ENCODE measurements at places on chromosomes 5 and 9.

DNA sequence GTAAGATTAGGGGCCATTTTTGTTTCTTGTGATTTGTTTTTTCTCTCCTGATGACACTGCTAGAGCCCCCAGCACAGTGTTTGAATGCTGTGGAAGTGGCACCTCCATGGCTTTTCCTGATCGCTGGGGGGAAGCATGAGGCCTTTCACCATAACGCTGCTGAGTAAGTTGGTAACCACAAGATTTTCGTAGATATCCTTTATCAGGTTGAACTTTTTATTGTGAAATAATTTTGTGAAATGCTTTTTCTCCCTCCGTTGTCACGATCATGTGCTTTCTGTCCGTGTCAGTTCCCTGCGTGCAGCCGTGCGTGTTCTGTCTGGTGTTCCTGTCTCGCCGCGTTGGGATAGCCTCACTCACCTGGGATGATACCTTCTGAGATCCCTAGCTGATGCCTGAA, 59.4 kb downstream of the EHMT1 start:
- DNase-seq, result no peak

DNA sequence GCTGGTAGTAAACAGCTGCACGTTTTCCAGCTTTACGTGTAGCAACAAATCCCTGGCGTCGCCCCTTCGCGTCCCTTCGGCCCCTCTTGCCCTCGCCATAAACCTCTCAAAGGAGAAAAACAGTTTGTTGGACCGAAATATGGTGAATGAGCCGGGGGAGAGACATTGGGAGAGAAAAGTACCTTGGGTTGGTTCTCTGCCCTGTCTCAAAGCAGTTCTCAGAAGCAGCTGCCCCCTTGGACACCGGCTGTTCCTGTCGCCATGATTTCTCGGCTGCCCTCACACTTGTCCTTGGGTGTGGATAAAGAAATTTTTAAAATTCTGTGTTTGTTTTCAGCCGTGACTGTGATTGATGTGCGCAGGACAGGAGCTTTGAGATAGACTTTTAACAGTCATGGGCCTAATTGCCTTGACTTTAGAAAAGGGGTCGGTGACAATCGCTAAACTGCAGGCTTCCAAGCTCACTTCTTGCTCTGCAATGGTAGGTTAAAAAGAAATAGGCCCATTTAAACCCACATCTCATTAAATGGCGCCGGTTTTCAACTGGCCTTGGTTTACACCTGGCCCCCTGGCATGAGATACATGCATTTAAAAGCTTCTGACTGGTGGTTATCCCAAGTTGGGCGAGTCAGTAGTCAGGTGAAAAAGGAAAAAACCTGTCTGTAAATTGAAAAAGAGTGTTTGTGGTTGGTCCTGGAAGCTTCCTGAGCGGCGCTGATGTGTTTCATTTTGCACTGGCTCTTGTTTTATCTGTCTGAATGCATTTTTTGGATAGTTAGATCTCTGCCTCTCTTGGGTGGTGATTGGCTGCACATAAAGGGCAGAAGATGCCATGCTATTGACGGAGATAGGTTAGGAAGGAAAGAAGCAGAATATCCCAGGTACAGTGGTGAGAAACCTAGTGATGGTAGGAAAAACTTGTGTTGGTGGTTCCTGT, 983 bp downstream of the RCL1 start:
- DNase-seq, result peak; percentile 52

- peak; percentile 87 for DNase-seq
Observed at GRCh38 chr9:128117613-128118471, 9.7 kb downstream of the PTGES2 start.

DNA sequence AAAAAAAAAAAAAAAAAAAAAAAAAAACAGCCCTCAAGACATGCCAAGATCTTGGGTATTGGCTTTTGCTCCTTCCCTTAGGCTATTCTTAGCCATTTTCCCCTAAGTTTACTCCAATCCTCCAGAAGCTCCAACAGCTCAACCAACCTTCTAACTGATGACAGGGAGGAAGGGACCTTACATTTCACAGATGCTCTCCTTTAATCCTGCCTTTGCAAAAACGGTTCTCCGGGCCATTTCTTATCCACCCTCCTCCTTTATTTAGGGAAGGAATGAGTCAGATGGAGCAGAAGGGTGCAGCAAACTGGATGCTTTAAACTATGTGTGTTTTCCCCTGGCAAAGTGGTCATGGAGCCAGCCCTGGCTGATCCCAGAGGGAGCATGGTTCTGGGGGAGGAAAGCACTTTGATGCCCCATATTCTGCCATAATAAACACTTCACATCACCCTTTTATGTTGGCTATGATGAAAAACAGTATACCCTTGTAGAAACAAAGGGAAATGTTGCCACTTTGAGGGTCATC, 369.4 kb upstream of the DMAC1 start:
- no peak for DNase-seq

DNA sequence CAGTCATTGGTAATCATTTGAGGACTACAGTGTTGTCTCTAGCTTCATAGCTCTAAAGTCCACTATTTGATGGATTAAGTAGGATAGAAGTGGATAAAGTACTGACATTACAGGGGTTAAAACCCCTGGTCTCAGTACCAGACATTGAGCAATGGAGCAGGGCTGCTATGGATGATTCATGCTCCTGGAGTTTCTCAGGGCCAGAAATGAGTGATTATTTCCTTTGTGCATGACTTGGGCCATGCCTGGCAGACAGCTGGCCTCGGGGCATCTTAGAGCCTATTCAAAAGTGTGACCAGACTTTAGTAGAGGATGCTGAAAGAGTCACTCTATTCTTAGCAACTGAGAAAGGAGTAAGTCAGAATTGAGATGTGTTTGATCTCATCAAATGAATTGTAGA, 350.7 kb upstream of the TLE4 start:
- peak; percentile 21 for DNase-seq

- DNase-seq, result peak; percentile 80
Observed at GRCh38 chr5:159331093-159331973, 1.0 kb upstream of the IL12B start.

DNA sequence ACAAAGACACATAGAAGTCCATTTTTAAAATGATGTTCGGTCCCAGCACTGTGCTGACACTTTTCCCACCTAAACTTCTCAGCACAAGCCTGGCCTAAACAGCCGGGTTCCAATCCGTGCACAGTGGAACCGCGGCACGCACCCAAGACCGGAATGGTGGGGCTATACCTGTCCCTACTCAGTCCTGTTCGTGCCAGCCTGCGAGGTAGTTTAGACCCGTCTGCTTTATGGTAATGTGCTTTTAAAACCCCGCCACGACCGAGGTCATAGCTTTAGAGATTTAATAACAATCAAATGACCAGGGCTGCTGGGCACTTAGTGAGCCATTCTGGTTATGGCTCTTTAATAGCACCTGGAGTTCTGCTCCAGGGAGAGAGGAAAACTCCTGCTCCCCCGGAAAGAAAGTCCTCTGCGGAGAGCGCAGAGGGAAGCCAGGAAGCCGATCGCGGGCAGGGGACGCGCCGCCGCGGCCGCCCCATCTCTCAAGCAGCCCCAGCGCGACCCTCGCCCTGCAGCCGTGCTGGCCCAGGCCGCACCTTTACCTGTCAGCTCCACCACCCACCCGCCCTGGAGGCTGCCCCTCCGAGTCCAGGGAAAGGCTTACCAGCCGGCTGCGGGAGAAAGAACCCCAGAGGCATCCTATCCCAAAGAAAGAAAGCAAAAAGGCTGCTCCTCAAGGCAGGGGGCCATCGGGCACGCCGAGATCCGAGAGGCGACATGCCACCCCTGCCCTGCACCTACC, 511 bp downstream of the ARL15 start:
- DNase-seq, result peak; percentile 85

DNA sequence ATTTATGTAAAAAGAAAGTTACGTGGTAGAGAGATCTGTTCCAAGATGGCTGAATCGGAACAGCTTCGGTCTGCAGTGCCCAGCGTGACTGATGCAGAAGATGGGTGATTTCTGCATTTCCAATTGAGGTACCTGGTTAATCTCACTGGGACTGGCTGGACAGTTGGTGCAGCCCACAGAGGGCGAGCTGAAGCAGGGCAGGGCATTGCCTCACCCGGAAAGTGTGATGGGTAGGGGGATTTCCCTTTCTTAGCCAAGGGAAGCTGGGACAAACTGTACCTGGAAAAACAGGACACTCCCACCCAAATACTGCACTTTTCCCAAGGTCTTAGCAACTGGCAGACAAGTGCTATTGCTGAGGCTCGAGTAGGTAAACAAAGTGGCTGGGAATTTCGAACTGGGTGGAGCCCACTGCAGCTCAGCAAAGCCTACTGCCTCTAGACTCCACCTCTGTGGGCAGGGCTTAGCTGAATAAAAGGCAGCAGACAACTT, 13.1 kb upstream of the HSD17B4 start:
- no peak for DNase-seq

DNA sequence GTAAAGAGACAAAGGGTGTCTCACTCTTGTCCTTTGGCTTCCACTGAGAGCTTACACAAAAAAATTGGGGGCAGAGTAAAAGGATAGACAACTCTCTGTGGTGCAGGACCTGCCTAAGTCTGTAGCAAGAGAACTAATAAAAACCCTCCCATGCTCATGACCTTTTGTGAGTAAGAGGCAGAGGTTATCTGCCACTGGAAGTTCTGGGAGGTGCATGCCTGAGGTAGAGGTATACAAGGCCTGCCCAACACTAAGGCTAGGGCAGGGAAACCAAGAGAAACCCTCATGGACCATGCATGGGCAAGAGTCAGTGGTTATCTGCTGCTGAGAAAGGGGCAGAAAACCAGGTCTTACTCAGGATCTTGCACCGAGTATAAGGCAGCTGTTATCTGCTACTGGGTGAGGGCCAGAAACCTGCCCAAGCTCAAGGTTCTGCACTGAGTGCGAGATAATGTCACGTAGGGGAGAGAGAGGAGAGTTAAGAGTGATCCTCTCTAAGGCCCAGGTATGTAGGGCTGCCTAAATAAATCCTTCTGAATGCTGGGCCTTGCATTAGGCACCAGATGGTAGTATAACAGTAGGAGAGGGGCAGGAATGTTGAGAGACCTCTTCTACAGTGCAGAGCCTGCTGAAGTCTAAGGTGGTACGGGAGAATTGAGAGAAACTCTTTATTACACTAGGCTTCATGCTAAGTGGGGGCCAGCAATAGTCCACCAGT, 143.4 kb downstream of the MACROH2A1 start:
- no peak for DNase-seq

DNA sequence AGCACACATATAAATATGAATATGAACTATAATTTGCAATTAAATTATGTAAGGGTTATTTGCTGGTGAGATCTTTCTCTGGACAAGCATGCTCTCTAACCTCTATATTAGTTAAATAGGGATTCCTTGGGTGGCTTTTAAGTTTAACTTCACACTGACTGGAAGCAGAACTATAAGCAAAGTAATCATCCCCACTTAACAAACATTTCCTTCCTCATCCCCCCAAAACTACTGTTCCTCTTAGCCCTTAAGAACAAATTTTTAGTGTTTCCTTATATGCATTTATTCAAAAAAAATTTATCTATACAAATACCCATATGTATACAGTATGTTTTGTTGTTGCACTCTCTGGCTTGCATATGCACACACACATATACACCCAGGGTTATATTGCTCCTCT, 512.1 kb upstream of the MEF2C start:
- no peak for DNase-seq

DNA sequence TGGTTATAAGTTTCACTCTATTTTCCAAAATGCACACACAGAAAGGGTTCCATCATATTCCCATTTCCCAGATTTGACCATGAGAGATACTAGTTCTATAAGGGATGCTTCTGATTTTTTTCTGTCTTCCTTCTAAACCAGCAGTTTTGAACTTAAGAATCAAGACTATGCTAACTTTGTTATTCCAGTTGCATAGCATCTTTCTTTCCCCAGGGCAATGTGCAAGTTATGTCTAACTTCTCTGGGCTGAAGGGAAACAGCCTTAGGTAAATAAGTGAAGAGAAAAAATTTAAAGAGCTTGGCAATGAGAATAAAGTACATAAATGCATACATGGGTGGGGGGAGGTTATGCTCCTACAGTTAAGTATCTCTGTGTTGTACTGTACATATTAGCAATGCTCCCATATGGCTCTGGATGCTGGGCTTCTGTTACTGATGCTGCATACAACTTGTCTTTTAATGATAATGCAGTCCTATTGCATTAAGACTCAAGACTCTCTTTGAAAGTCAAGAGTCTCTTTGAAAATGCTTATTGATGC, 125.8 kb upstream of the SLC12A2 start:
- DNase-seq, result no peak

DNA sequence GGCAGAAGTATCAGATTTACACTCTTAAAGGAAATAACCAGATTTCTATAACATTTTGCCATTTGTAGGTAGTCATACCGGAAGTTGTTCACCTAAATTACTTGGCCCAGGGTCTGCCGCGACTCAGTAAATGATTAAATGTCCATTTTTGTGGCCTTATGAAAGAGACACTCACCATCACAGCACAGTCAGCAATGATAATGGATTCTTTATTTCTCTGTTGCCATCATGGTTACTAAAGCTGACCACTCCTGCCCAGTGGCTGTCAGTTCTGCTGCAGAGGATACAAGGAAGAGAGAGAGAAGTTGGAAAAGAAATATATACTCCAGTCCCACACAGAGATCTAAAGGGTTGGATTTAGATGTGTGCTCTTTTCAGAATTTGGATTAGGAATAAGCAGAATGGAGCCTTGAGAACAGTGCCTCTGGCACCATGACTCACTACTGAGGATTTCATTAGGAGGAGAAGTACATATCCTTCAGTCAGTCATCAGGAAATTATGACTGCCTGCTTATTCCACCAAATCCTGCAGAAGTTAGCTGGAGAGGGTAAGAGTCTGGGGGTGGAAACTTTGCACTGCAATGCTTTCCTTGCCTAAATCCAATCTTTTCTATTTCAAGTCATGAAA, 72.8 kb upstream of the EFNA5 start:
- DNase-seq, result peak; percentile 38

DNA sequence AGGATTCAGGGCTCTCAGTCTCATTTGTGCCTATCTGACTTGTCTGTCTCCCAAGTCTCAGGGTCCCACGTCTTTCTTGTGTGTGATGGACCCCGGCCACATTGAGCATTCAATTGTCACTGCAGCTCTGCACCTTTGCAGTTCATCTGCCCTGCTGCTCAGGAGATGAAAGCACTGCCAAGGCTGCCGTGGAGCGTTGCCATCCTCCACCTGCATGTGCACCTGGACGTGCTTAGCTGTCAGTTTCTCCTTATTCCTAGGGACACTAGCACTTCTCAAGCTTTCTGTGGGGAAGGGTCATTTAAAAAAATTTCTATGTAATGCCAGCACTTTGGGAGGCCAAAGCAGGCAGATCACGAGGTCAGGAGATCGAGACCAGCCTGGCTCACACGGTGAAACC, 22.8 kb upstream of the GFPT2 start:
- no peak for DNase-seq

GRCh38 chr5:151071848-151072629, 8.8 kb downstream of the TNIP1 start:
- no peak for DNase-seq

DNA sequence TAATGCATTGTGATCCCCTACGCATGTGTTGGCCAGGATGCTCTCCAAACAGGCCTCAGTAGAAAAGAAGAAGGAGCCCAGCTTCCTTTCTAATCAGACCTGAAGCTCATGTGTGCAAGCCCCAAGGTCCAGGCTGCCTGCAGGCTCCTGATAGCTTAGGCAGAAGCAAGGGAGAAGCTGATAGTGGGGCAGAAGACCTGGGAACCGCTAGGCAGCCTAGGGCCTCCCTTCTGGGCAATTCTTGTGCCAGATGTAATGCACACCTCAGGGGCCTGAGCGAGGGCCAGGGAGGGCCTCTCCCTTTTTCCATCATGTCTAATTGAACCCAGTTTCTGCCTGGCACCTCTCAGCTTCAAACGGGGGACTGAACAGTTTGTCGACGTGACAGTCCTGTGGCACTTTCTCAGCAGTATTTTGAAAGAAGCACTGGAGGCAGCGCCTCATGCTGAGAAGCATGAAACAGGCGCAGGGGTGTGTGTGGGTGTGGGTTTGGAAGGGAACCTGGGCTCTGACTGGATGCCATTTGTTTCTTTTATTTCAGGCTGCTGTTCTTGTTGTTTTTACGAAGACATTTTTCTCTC, 212.8 kb downstream of the PIK3R1 start:
- no peak for DNase-seq
